ENCODE measurements at places on chromosomes 5 and 9.

DNA sequence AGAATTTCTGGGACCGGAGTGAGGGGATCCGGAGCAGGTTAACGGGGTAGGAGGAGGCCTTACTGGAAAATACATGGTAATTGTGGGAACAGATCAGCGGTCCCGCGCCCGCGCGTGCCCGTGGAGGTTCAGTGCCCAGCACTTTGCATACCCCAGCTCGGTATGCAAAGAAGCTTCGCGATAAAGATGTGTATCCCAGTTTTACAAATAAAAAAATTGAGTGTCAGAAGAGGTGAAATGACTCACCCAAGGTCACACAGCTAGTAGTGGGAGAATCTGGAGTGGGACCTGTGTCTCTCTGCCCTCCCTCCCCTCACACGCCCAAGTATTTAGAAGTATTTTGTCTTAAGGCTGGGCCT, 967 bp downstream of the NEURL1B start:
- no peak for DNase-seq

DNA sequence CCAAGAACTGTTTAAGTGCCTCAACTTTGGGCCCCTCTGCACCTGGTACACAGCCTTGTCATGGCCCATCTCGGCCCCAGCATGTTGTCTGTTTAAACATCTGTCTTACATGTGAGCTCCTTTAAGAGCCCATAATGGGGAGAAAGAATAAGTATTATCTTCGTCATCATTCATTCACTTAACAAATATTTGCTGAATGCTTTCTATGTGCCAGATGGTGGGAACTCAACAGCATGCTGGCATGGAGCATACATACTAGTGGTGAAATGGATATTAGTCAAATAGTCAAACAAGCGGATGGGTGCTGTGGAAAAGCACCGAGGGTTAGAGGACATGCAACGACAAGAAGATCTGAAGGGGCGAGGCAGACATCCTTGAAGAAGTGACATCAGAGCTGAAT, 54.5 kb downstream of the GABBR2 start:
- no peak for DNase-seq

- DNase-seq = no peak
Observed at GRCh38 chr9:36745977-36746376, 173.3 kb downstream of the MELK start.

DNA sequence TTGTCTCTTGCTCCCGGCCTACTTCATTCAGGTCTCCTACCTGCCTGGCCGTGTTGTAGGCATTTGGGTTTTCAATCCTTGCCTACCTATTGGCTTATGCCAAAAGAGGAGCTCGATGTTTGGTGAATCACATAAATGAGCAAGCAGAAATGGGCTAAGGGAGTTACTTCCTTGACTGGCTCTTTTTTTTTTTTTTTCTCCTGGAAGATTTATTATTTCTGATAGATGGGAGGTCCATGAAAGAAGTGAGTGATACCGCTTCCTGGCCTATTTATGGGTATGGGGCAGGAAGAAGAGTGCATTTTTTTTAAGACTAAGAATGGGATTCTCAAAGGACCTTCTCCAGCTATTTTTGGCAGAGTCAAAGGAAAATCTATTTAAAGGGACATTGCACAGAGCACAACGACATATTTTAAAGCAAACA, 294.1 kb downstream of the ARHGAP26 start:
- no peak for DNase-seq

DNA sequence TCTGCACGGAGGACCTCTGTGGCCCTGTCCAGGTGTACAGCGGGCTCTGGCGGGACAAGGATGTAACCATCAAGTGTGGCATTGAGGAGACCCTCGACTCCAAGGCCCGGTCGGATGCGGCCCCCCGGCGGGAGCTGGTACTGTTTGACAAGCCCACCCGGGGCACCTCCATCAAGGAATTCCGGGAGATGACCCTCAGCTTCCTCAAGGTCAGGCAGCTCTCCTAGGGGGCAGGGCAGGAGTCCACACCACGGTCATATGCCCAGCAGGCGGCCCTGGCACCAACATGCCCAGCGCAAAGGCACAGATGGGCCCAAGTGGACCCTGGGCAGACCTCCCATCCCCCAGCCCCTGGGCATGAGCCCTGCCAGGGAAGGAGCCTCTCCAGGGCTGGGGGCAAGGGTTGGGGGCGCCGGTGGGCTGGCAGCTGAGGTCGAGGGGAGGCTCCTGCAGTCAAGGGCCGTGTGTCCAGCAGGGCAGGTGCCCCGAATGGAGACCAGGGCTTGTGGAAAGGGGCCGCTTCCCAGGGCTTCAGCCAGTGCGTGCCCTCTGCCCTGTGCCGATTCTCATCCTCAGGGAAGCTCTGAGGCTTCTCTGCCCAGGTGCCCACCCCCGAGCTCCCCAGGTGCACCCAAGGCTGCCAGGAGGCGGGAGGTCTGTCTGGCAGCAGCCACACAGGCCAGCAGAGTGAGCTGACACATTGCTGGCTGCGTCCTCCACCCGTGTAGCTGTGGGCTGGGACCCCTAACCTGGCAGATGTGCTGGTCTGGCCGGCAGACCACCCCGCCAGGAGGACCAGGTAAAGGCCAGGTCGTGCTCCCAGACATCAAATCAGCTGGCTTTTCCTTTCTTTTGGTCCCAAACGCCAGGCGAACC, 10.0 kb downstream of the DIPK1B start:
- DNase-seq = no peak

DNA sequence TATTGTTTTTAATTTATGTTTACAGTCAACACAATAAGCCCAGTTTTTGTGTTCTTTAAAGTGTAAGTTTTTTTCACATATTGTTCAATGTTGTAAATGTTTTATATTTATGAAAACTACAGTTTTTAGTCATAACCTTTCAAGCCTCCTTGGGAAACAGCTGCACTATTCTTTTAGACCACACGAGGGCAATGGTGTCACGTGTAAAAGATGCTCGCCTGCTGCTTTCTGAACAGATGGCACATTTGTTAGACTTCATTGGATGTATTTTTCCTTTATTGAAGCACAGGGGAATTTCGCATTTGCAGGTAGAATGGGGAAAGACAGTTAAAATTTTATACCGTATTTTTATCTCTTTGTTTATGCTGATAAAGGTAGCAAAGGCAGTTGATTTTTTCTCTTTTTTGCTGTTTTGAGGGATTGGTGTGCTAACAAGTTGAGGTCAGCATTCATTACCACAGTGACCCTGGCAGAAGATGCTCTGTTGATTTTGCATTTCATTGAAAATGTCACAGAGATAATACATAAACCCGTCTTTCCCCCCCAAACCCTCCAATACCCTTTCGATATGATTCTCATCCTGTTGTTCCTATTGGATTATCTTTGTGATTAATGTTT, 59.0 kb downstream of the MAT2B start:
- peak; percentile 46 for DNase-seq

DNA sequence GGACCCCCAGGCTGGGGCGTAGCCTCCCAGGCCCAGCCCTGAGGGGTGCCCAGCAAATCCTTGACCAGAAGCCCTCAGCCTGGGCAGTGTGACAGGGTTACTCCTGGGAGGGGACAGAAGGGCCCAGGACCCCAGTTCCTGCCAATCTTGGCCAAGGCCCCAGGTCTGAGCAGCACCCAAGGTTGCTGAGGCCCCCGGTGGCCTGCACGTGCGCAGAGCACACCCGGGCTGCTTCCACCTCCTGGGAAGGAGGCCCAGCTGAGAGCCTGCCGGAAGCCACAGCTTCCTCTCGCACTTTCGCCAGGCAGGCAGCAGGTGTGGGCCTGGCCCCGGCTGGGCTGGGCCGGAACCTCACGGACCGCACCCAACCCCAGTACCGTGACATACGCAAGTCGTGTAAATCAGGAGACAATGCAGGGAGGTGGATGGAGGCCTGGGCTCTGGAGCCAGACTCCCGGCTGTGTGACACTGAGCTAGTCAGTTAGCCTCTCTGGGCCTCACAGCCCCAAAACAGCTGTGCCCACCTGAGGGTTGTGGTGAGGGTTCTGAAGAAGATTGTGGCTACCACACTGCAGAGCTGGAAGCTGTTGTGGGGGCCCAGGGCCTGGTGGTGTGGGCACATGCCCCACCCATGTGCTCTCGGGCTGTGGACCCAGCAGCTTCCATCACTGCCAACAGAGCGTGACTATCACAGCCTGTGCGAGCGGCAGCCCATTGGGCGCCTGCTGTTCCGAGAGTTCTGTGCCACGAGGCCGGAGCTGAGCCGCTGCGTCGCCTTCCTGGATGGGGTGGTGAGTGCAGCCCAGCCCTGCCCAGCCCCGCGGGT, 5.1 kb downstream of the GRK6 start:
- DNase-seq = no peak

GRCh38 chr5:61667525-61668218, 335.6 kb downstream of the ZSWIM6 start:
- no peak for DNase-seq

DNA sequence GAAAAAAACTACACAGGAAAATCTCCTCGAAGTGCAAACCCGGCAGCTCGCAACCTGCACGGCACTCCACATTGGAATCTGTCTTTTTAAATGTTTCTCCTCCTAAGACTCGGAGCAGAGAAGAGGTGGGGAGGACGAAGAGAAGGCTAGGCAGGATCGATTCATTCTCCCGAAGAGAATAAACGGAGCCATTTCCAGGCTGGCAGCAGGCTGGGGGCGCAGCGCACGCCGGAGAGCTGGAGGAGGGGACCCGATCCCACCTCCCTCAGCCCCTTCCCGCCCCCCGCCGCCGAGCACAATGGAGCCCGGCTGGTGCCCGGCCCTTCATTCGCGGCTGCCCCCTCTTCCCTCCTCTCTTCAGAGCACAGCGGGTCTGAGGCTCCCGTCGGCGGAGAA, 628 bp downstream of the HOMER1 start:
- DNase-seq = no peak

- no peak for DNase-seq
Observed at GRCh38 chr5:177371120-177372033, 12.9 kb upstream of the SLC34A1 start.

DNA sequence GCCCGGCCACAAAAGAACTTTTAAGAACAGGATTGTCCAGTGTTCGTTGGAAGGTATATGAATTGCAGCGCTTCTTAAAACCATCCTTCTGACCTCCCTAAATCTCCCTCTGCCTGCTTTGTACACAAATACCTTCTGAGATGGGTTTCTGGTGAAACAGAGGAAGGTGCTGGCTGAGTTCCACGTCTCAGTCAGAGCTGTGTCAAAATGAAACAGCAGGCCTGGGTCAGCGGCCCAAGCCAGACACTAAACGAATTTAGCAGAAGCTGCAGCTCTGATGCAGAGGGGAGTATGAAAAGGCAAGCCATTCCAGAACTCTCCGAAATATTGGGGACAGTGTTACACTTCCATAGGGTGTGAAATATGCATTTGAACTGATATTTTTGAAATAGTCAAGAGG, 37.8 kb upstream of the CRB2 start:
- DNase-seq = no peak

- no peak for DNase-seq
Observed at GRCh38 chr5:15183520-15183919, 311.9 kb upstream of the ANKH start.

DNA sequence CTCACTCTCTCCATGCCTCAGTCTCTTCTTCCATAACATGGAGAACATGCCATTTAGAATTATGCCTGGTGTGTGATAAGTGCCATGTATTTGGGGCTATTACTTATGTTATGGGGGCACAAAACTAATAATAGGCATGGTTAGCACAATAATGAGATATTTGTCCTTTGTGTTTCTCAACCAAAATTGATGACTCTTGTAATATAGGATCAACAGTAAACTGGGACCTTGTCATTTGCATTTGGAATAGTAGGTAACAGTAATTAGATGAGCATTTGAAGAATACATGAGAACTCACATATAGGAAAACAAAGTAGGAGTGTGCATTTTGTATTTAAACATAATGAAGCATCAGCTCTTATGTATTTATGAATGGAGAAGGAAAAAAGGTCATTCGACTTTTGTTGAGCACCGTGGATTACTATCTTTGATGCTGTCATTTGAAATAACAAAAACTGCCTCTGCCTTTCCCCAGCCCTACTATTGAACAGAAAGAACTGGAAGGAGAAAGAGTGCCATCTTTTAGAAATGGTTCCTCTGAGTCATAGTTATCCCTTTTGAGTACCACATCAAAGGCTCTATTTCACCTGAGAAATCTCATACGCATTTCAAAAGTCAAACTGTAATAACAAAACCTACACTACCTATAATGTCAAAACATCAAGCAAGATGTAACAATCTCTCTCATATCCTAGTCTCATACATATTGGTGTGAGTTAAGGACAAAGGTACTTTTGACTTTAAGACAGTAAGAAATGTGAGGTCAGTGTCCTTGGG, 655.2 kb downstream of the PDE4D start:
- DNase-seq = peak; percentile 27

DNA sequence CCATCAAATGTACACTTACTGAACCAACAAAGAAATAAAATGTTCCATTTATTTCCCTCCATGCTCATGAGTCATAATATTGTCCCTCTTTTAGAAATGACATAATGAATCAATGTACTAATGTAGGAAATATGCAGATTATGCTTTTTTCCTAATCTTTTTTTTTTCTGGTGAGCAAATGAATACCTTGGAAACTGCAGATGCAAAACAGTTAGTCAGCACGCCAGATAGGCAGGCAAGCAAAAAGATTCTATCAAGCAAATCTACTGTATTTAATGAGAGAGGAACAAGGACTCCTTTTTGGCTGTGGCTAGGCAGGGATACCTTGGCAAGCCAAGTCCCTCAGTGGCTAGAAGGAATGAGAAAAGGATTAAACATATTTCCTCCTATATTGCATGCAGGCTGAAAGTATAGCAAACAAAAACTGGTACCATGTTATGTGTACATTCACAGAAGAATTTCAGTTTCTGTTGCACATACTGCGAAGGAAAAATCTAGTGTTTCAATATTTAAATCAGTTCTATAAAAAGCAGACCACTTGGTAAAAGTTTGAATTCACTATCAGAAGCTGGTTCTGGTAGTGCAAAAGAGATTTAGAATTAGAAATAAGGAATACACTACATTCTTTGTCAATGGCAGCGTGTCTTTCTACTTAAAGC, 605.4 kb downstream of the TLE1 start:
- no peak for DNase-seq

DNA sequence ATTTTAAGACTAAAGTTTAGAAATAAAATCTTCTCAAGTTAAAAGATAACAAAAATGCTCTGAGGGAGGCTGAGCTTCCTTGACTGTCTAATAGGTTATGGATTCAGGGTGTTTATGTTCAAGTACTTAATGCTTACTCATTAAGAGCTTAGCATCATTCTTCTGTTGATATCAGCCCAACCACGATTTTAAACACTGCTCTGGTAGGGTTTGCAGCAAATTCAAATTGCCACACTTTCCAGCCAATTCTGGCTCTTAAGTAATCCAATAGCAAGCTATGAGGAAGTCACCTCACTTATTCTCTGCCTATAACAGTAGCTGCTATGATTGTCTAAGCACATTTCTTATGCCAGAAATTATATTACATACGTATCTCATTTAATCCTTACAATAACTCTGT, 191.0 kb upstream of the KIF2A start:
- no peak for DNase-seq

- DNase-seq = no peak
Observed at GRCh38 chr5:77319117-77319804, 108.8 kb downstream of the PDE8B start.

DNA sequence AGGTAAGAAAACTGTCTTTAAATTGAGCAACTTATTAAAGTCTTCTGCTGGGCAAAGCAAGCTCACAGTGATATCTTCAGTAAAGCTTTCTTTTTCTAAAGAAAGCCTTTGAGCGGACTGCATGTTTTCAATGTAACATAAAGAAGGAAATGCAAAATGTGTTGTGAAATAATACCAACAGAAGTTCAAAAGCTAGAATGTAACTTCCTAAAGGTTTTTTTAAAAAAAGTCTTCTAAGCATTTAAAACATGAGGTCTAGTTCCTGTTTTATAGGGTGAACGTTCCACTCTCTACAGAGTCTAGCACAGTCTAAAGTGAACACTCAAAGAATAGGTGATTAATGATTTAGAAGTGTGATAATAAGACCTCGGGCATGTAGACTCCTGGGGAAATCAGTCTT, 62.9 kb downstream of the DENND1A start:
- DNase-seq = no peak

Data from activated CD4-positive, alpha-beta T cell treated with anti-CD3 and anti-CD28 coated beads, Interleukin-2, amount 50 U/mL, for 24 hours (primary cell).